ELR (cell line): ENCODE measurements at places on chromosomes 4 and X.
A peak's percentile ranks its signal among the peaks of the same experiment; 100 is the strongest.

DNA sequence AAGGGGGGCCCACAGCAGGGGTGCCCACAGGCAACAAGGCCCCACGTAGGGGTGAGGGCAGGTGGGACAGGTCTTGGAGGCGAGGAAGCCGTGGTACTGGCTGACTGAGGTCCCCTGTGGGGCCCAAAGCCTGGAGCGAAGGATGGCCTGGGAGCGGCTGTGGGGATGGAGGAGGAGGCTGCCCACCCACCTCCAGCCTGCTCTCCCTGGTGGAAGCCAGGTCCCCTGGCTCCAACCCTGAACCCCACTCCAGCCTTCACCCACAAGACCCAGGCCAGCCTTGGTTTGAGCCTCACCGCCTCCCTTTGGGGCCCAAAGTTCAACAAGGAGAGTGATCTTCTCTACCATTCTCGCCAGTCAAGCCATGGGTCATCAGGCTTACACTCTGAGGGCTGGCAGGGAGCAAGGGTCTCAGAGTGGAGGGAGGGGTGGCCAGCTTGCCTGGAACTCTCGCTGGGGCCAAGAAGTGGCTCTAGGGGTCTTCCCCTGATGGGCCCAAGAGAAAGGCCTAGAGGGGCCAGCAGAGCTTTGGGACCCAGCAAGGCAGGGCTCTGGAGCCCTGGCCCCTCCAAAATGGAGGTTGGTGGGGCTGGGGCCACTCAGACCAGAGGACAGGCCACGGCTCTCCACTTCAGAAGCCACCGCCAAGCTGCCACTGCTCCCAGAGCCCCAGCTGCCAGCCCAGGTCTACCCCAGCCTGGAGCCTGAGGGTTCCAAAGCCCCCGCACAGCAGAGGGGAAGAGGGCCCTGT lies 5.0 kb downstream of the PNCK start:
- DNase-seq, result no peak

DNA sequence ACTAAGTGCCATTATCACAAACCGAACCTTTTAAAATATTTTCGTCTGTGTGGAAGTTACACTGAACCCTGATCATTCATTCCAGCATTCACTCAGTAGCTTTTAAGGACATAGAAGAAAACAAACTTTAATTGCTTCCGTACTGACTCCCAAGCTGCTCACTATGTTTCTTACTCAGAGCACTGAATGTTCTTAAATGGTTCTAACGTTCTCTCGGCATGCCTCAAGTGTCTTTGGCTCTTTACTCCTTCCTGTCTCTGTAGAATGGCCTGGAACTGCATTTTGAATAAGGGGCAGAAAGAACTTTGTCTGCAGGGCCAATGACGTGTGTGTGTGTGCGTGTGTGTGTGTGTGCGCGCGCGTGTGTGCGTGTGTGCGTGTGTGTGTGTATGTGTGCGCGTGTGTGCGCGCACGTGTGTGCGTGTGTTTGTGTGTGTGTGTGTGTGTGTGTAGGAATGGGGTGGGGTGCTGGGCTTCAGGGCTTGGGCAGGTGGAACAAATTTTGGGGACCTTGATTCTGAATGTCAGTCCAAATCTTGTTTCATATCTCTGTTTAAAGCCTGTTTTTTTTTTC lies 50.5 kb upstream of the PAQR3 start:
- no peak for DNase-seq

DNA sequence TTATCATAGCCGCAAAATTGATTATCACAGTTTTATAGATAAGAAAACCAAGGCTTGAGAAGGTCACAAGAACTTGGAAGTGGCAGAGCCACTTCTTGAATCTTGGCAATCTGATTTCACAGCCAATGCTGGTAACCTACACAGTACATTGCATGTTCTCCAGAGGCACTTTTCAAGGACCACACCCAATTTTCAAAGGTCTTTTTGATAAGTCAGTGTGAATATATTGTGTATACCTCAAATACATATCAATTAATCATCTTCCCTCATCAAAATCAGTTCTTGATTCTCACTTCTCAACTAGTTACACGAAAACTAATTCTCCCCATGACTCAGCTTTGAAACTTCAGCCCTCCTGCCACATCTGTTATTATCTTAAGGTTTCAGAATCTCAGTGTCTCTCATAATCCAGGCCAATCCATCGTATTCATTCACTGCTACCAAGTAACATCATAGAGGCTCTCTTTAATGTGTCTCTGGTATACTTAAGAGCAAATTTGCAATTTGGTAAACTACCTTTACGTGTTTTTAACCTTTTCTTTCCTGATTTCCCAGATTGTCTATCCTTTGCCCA lies 16.8 kb downstream of the CAMK2D start:
- DNase-seq, result no peak

- no peak for DNase-seq
These were observed 239.4 kb downstream of the FAM47A start for GRCh38 chrX:33892670-33893069.

DNA sequence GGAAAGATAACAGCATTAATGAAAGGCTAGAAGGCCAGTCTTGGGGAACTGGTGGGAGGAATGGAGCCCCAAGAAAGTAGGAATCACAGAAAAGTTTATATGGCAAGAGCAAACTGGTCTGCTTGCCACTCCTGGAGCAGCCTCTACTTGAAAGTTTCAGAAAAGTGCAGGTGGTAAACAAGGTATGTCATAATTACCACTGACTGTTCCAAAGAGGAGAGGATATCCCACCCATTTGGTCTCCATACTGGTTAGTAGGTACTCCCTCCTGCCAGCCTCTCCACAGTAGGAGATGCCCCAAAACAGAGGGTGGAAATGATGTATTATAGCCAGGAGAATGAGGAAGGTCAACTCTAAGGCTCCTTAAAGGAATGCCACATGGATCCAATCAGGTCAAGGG lies 145.1 kb downstream of the INPP4B start:
- no peak for DNase-seq

DNA sequence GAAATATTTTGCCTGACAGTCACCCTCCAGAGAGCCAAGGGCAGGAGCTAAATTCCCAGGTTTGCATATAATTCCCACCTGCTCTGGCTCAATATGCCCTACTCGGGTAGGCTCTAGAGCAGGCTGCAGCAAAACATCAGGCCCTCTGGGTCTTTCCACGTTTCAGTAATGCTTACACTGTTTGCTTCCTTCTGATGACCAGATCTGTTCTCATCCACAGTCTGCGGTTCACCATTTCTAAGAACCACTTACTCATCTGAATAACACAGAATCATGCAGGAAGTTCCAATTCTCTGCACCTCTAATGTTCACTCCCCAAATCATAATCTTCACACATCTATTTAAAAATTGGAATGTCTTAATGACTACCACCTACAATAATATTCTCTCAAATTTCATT lies 141.4 kb downstream of the PPP3CA start:
- DNase-seq, result peak; percentile 69

DNA sequence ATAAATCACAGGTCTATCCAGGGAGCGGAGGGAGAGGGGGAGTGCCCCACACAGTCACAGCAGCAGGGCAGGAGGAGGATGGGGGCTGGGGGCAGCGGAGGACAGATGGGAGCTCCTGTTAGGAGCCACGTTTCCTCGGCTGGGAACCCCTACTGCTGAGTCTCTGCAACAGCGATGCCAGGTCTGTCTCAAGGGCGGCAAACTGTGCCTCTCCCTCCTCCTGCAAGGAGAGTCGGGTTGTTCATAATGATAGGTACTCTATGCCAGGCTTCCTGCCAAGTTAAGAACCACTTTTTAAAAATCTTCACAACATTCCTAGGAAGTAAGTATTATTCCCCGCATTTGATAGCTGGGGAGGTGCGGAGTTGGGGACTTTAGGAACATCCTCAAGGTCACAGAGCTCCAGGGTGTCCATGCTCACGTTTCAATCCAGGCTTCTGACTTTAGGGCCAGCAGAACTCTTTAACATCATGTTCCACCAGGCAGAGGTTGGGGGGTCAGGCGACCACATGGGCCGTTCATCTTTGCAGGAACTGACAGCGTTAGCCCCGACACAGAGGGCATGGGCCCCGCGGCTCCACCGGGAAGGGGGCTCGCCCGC lies 98.3 kb upstream of the MAML3 start:
- DNase-seq, result no peak

DNA sequence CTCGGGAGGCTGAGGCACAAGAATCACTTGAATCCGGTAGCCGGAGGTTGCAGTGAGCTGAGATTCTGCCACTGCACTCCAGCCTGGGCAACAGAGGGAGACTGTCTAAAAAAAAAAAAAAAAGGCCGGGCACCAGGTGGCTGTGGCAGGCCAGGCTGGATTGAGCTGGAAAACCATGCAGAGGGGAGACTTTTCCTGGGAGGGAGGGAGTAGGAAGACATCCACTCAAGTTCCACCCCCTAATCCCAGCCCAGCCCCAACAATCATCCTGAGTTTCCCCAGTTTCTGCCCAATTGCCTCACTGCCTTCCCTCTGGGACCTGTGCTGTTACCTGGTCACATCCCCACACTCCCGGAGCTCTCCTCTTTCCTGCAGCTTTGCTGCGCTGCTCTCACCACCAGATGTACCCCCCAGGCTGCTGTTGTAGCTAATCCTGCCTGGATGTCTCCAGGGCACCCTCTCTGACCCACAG lies 9.0 kb upstream of the TSPYL2 start:
- no peak for DNase-seq

DNA sequence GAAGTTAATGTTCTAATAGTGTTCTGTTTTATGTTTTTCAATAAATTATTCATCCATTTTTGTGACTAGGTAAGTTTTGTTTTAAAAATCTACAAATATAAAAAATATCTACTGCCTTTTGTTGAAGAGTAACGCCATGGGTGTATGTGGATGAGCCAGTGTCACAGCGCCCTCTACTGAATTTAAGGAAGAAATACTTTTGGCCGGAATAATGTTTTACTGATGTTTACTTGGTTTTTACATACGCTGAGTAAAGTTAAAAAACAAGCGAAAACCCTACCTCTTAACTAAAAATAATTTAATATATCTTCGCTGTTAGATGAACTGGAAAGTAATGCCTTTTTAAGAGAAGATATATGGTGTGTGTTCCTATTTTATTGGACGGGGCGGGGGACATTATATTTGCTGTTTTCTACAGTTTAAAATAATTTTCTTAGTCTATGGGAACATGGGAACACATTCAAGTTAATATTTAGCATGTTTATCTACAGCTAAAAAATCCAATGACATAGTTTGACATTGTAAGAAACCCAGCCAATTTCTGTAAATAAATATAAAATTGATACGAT lies 86.1 kb downstream of the CPE start:
- DNase-seq, result peak; percentile 59

DNA sequence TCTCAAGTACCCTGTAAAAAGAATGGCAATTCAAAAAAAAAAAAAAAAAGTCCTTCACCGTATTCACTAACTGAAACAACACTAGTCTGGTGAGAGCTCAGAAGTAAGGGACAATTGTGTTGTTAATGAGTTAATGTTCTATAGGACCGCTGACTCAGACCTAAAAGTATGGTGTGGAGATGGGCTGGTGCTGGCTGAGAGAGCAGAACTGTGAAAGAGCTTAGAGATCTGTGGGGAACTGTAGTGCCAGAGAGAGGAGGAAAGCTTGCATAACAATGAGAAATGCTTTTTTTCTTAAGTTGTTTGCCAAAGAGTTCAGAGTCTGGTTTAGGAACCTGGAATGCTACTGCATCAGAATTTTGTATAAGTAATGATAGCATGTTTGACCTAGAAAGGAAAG lies 65.1 kb downstream of the LHFPL1 start:
- DNase-seq, result no peak
